ENCODE measurements at places on chromosomes 5 and 9.

DNA sequence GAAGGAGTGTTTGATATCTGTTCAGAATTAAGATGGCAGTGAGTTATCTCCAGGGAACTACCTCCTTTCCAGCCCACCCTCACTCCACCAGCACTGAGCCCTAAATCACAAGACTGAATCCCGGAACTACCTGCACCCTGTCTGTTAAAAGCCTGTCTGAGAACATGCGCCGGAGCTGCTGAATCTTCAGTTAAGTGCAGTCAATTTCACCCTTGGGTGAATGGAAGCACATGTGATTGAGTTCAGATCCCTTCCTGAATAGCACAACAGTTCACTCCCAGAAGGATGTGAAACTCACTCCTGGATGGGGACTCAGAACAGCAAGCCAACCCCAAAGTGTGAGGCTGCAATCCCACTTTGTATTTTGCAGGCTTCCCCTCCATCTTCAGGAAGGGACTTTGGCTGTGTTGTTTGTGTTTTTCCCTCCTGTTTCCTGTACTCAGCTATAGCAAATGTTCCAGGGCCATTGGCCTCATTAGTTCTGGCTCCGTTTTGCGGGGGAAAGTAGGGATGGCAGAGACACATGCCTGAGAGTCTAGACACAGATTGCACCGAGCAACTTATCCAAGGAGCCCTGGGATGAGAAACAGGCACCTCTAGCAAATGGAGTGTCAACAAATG is 43.4 kb downstream of the DPYSL3 start:
- DNase-seq: no peak

DNA sequence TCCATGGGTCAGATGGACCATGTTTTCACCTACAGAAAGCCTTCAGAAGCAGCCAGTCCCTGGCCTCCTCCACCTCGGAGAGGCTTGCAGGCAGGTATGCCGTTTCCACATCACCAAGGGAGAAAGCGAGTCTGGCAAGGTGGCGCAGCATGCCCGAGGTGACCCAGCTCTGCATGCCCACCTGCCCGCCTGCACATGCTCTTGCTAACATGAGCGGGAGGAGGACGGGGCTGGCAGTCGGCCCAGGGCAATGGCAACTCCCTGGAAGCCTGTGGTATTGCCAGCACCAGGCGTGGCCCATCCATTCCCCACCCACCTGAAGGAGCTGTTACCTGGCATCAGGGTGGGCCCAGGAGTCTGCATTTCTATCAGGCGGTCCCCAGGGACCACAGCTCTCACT is 3.3 kb upstream of the NINJ1 start:
- DNase-seq: no peak

DNA sequence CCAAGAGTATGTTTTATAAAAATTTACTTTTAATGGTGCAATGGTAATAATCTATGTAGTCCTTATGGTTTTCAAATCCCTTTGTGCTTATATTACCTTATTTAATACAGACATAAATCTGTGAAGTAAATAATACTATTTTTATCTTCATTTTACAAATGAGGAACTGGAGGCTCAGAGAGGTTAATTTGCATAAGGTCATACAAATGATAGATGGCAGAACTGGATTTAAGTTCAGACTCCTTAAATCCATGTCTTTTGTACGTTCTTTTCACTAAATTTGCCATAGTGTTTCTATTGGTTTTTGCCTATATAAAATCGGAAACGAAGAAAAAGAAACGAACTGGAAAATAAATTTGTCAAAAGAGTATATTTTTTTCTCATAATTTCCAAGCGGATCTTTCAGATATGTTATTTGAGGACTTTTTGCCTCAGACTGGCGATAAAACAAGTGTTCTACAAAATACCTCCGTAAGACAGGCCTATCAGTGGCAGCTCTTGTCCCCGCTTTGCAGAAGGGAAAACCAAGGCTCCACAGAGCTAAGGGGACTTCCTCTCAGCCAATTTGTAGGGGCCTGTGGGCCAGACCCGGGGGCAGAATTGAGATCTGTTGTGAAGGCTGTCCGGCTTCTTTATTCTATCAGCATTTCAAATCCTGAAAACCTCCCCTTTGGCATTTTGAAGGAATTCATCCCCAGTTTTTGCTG is 1.1 kb upstream of the TNFAIP8 start:
- no peak for DNase-seq

- DNase-seq: no peak
These were observed 365.6 kb downstream of the MAN2A1 start for GRCh38 chr5:110055302-110055701.

GRCh38 chr5:128436749-128437188 is 101.3 kb downstream of the FBN2 start:
- DNase-seq: no peak

GRCh38 chr9:33331377-33331891 is 41.1 kb downstream of the NFX1 start:
- DNase-seq: no peak

All from NCI-H524 treated with DMSO at 0.1 percent for 48 hours (cell line).